Activated T-helper 1 cell treated with Interleukin-2 at 50 U/mL for 16 hours (primary cell): ENCODE measurements at places on chromosomes 7 and 10.

DNA sequence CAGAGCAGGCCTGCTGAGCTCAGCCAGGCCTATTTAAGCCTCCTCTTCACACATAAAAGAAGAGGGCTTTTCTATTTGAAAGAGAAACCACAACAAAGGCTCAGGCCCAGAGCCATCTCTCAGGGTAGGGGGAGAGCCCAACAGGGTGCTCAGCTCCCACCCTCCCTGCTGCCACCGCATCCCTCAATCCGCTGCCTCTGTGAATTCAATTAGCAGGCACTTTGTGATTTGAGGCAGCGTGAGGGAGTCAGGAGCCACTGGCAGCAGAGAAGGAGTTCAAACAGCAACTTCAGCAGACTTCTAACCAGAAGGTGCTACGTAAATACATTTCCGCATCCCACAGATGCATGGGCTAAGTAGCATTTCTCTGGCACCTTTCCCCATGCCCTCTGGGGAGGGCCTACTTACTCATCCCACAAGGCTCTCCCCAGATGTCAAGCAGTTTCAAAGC lies 45.2 kb downstream of the LRRC20 start:
- no peak for DNase-seq

DNA sequence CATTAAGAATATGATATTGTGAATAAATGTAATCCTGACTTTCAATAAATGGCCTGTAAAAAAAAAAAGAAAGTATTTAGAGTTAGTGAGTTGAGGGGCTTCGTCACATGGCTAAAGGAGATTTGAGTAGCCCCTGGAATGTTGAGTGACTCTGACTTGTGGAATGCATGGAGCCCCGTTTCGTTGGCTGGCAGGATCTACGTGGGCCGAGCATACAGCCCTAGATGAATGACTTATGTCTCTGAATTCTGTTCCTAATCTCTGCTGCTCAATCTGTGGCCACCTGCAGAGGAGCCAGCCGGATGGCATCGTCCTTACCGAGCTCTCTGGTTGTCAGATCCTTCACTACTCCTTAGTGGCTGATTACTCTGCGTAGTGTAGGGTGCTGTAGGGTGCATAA lies 155.7 kb downstream of the MGMT start:
- DNase-seq = no peak

DNA sequence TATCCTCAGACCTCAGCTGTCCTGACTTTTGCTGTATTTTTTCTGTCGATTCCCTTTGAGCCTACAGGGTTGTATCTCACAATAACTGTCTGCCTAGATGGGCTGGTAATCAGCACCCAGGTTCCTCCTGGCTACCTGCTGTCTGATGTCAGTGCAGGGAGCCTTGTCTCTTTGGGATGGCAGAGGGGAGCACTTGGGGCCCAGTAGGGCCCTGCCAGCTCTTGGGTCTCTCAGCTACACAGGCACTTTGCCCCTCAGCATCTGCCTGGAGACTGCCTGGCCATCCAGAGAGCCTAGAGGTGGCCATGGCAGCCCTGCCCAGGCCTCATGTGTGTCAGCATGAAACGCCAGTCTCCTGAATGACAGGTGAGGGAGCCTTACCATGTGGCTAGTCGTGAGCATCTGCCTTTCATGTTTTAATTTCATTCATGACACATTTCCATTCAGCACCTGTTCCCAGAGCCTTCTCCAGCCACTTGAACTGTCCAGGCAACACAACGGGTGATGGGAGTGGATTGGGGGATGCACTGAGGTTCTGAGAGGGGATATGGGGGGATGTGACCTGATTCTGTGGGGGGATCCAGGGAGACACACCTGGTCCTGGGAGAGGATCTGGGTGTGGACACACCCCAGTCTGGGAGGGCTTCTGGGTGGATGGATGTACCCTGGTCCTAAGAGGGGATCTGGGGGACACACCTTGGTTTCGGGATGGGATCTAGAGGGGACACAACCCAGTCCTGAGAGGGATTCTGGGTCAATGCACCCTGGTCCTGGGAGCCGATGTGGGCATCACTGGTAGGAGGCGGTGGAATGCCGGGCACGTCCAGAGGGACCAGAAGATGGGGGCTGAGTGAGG lies 21.9 kb downstream of the ADCY1 start:
- no peak for DNase-seq

DNA sequence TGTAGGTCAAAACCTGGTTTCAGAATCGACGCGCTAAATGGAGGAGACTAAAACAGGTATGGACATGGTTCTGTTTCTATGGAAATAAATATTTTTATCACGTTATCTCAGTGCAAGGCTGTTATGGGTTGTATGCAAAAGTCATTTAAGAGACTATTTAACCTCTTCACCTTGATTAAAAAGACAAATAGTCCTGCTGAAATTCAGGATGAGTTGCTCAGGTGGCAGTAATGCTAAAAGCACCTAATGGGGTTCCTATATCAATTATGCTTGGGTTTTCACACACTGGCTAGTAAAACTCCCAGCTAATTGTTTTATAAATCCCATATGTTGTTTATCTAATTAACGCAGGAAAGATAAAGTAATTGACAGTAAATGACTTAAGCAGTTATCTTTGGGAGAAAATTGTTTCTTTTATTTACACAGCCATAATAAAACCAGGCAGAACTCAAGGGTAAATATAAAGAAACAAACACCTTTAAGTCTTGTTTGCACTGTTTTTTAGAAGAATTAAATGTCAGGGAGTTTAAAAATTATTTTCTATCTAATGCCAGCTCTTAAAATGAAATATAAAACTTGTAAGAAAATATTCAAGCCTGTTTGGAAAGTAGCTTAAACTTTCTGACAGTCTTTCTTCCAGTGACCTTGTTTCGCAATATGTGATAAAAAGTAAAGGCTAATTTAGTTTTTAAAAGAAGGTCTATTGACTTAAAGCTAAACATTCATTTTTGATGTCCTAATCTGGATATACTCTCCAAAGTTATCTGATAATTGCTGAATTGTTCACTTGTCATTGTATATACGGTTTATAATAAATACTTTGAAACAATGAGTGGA lies 3.2 kb downstream of the HHEX start:
- no peak for DNase-seq

GRCh38 chr7:56125831-56126230 lies 9.6 kb upstream of the NUPR2 start:
- no peak for DNase-seq

- DNase-seq = no peak
Observed at GRCh38 chr7:113636727-113637421, 281.9 kb downstream of the PPP1R3A start.

GRCh38 chr10:131897297-131897899 lies 3.4 kb upstream of the PPP2R2D start:
- no peak for DNase-seq

GRCh38 chr7:2148189-2148588 lies 84.6 kb downstream of the MAD1L1 start:
- DNase-seq = no peak

DNA sequence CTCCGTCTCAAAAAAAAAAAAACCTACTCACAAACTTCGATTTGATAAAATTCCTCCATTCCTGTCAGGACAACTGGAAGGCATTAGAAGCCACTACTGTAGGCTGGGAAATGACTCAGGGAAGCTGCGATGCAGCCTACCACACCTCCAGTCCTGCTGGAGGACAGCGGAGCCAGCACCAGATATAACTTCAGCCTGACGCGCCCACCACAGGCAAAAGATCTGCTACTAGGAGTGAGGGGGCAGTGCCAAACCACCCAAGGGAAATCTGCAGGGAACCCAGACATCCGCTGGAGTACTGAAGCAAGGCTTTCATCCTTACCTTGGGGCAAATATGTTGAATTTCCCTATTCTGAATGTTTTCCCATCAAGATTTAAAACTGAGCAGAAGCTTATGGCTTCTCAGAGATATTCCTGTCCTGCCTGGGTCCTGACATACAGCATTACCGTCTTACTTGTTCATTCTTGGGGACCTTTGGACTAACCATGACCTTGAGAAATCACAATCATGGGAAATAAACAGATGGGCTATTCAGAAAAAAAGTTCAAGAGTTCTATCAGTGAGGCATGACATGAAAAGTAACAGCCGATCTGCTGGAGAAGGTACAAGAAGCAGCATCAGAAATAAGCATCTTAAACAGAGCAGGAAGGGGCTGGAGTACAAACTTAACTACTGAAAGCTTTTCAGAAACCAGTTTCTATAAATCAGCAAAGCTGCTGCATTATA lies 20.4 kb downstream of the BCCIP start:
- DNase-seq = no peak

GRCh38 chr7:87918740-87919139 lies 15.3 kb upstream of the ADAM22 start:
- no peak for DNase-seq

- DNase-seq = no peak
Observed at GRCh38 chr7:114663502-114663901, 248.9 kb downstream of the FOXP2 start.

DNA sequence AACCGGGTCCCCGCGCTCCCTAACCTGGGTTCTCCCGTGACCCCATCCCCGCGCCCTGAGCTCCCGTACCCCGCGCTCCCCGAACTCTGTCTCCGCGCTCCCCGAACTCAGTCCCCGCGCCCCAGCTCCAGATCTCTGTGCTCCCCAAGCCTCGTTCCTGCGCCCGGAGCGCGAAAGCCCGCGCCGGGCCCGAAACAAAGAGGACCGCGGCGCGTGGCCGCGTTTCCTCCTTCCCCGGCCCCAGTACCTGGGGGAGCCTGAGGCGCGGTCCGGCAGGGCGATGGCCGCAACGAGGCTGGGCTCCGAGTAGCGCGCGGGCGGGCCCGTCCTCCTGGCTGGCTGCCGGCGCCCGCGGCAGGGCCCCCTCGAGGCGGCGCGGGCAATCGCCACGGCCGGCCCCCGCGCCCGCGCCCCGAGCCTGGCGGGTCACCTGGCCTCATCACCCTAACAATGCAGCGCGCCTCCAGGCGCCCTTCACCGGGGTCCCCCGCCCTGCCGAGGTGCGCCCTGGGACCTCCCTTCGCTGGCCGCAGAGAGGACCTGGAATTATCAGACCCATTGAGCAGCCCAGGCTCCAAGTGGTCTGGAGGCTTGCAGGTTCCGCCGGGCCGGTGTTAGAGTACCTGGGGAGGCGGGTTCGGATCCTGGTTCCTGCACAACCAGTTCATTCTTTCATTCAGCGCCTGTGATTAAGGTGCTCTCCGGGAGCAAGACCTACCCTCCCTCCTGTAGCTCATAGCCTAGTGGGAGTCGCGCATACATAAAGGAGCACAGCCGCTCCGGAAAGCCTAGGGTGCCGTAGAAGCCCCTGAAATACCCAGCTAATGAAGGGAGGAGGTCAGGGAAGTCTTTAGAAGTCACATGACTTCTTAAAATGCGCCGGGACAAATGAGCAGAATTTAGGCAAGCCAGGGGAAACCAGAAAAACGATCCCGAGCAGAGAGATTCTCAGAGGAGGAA lies at the start of gene TNS3:
TNS3 (minus strand) TSS at position 308 of the 960 bp plus-strand sequence. CDS start 142,475 bp downstream, outside the sequence.
- no peak for DNase-seq

- DNase-seq = no peak
Observed at GRCh38 chr7:73612598-73613269, 11.6 kb downstream of the MLXIPL start.

- no peak for DNase-seq
Observed at GRCh38 chr7:79781716-79782115, 328.2 kb upstream of the MAGI2 start.

GRCh38 chr7:101333912-101334311 lies 12.3 kb upstream of the IFT22 start:
- DNase-seq = no peak

- DNase-seq = no peak
Observed at GRCh38 chr7:26381476-26382353, 90.1 kb downstream of the SNX10 start.

DNA sequence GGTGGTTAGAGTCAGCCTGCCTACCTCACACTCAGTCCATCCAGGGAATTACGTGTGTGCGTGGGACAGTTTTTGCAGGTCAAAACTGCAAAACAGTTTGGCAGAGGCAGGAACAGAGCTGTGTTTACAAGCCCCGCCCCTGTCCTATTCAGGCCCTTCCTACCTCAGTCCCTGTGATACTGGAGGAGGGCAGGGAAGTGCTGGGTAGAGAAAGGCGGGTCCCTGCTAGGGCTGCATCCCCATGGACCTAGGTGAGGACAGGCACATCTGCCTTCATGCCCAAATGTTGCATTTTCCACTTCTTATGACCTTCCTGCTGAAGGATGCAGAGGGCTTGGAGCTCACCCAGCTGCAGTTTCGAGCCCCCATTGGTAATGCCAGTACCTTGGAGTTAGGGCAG lies 25.1 kb downstream of the SBDS start:
- DNase-seq = no peak

GRCh38 chr10:22006379-22006884 lies 2.9 kb upstream of the DNAJC1 start:
- DNase-seq = no peak

GRCh38 chr7:94043299-94043698 lies 39.1 kb upstream of the BET1 start:
- DNase-seq = no peak

- DNase-seq = no peak
Observed at GRCh38 chr10:98354491-98354890, 60.5 kb downstream of the PYROXD2 start.

GRCh38 chr7:138184191-138184590 lies 107.9 kb downstream of the AKR1D1 start:
- no peak for DNase-seq

GRCh38 chr7:6158424-6159096 lies 113.9 kb downstream of the CYTH3 start:
- DNase-seq = no peak

- DNase-seq = no peak
Observed at GRCh38 chr7:158868764-158869410, 12.5 kb downstream of the DYNC2I1 start.

DNA sequence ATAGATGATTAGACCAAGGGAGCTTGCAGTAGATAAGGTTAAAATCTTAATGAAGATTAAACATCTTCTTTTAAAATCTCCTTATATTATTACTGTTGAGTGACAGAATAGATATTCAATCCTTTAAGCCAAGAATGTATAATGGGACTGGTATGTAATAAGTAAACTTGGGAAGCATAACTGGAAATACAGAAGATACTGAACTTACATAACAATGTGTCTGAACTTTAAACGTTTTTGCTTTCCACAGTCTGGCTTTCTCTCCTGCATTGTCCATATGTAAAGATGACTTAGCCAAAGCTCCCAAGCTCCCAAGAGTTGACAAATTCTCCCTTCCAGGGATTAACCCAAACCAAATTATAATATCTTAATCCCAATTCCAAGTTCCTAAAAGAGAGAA lies 129.8 kb downstream of the KCND2 start:
- no peak for DNase-seq

DNA sequence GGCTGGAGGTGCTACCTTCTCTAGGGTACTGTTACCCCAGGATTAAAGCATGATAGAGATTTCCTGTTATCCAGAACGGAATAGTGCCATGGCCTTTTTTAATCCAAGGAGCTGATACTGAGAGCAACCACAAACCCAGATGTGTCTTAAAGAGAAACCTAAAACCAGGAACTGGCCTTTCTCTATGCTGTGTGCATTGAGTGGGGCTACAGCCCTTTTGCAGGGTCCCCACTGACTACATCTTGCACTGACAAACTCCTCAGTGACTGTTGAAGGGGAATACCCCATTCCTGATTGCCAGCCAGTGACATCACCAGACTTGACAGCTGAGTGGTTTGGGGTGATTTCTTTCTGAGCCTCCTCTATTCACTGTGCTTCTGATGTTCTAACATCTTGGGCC lies 81.9 kb upstream of the CAPZA2 start:
- no peak for DNase-seq
